T-helper 1 cell (primary cell): ENCODE measurements at places on chromosomes 2 and 18.

GRCh38 chr18:63320123-63320974 is 780 bp upstream of the BCL2 start:
- peak; percentile 90 for DNase-seq

DNA sequence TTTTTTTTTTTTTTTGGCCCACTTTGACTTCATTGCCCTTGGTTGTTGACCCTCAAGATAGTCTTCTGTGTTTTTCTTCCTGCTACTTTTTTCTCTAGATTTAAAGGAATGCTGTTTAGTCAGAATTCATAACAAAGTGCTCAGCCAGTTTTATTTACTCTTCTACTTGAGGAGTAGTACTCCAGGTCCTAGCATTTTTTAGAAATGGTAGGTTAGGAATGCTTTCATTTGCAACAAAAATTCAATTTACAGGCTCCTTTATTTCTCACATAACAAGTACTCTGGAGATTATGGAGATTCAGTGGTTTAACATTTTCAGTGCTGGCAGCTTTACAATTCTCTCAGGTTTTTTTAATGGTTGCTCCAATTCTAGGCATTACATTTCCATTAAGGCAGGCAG is 58.2 kb downstream of the KIAA1328 start:
- DNase-seq, result no peak

DNA sequence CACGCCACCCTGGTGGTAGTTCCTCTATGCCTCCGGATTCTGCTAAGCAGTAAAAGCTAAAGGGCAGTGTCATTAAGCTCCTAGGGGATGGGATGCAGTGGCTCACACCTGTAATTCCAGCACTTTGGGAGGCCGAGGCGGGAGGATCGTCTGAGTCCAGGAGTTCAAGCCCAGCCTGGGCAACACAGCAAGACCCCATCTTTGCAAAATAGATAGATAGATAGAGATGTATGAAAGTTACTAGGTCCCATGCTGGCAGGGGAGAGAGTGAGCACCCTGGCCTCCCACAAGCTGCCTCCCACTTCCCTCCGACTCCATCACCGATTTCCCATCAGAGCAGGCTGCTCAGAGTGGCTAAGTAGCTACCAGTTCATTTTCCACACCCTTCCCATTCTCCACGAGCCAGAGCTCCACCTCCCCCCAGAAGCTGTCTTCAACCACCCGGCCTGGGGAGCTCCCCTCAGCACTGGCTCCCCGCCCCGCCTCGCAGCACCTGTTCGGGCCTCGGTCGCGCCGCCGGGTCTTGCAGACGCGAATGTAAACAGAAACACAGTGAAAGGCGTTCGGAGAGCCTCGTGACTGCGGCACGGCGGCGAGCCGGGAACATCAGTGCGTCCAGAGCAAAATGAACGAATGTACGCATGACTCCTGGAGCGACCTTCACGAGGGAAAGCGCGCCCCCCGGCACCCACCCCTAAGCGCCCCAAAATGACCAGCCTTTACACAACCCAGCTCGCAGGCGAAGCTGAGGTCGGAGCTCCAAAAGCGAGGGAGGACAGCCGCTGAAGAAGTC is 598 bp upstream of the CEP68 start:
- peak; percentile 43 for DNase-seq

GRCh38 chr18:7821784-7822183 is 254.7 kb downstream of the PTPRM start:
- DNase-seq, result no peak

GRCh38 chr2:30663321-30663720 is 143.9 kb downstream of the CAPN13 start:
- DNase-seq, result no peak

- no peak for DNase-seq
These were observed 176.4 kb upstream of the RAB6C start for GRCh38 chr2:129803032-129803431.

DNA sequence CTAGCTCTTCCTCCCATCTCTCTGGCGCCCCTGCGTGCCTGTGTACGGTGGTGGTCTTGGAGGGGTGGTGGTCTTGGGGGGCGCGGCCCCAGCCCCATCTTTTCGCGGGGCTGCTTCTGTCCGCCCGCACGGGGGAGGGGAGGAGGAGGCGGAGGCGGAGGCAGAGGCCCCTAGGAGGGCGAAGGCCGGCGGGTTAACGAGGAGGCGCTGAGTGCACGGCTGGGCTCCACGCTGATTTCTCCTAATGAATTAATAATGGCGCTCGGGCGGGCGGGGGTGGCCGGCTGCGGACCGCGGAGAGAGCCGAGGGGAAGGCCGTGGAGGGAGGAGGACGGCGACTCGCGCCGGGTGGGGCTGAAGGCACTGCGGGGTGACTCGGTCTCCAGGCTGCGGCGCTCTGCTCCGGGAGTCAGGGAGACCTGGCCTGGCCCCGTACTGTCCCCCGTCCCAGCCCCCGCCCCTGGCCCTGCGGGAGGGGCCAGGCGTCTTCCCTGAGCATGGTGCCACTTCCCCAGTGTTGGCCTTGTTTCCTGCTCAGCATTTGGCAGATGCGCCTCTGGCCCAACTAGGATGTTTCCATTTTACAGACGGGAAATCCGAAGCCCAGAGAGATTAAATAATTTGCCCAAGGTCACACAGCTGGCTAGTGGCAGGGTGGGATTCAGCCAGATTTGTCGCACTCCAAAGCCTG is 6.0 kb downstream of the GAREM2 start:
- DNase-seq, result no peak

GRCh38 chr2:84482603-84483002 is 23.5 kb upstream of the SUCLG1 start:
- no peak for DNase-seq

DNA sequence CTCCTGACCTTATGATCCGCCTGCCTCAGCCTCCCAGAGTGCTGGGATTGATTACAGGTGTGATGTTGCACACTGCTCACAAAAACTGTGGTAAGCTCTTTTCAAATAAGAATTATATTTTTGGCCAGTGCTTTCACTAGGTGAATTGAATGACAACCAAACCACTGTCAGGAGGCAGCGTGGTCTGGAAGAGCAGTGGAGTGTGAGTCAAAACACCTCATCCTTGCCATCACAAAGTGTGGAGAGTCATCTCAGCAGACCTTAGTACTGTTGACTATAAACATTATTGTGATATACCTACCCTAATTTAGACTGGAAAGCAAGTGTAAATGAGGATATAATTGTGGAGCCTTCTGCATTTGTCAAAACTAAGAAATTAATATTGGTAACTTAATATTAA is 61.3 kb downstream of the UBE2E3 start:
- peak; percentile 10 for DNase-seq

DNA sequence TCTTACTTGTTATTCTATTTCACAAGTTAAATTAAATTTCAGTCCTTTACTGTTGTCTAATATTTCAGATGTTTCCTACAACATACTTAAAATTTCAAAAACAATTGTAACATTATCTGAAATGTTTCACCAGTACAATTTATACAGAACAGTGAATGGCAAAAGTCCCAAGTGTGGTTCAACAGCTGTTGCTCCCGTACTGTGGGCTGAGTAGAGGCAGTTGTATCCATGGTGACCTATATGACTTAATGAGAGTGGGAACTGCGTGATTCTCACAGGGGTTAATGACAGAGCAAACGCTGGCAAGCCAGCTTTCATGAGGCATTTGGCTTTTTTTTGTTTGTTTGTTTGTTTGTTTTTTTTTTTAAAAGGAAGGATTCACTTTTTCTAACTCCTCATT is 5.3 kb upstream of the PLCL1 start:
- DNase-seq, result no peak

GRCh38 chr2:109247812-109248211 is 118.8 kb downstream of the SH3RF3 start:
- no peak for DNase-seq

DNA sequence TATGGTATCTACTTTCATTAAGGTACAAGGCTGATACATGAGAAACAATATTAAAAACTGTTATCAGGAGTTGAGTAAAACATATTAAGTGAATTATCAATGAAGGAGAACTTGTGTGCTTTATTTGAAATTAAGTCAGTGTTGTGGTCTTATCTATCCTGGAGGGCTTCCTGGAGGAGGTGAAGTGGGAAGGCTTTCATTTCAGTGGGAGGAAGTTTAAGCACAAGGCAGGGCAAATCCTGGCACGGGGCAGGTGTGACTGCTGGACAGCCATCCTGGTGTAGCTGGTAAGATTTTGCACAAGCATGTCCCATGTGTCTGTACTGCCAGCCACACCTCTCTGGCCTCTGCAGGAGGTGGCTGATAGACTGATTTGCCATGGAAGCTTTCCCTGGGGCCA is 159.7 kb upstream of the SKOR2 start:
- no peak for DNase-seq

- DNase-seq, result no peak
These were observed at the start of gene ANTXR1 for GRCh38 chr2:69013142-69013839. Gene ANTXR1, plus strand, starts transcription at chr2:69013179. Its CDS starts 321 bp downstream, at chr2:69013500.

DNA sequence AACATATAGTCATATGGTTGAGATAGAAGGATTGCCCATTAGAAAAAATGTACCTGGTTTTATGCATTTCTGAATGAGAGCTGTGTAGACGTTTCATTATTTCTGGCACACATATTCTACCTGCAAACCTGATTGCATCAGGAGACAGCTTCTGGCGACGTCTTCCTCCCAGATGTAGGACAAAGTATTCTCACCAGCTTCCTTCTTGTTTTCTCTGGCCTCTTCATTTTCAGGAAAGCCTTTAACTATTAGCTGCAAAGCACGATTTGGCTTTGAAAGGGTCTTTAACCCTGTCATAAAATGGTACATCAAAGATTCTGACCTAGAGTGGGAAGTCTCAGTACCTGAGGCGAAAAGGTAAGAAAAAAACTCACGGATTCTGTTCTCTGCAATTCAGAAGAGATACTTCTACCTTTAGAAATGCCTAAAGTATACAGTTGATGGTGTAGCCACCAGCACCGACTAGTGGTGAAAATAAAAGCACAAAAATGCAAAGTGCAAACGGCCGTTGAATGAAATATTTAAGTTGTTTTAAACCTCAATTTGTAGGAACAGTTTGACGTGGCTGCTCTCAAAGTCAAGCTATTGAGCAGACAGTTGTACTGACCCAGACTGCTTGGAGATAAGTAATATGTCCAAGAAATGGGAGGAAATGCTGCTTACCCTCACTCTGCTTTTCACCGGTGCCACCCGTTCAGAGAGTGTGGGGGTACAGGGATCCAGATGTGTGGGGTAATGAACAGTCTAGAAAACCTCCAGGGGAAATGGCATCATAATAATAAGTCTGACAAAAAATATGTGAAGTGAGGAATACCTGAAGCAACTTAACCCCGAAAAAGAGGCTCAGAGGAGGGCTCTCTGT is 20.2 kb downstream of the IL18RAP start:
- peak; percentile 72 for DNase-seq

GRCh38 chr2:126907671-126908070 is 9.0 kb downstream of the TEX51 start:
- DNase-seq, result no peak

DNA sequence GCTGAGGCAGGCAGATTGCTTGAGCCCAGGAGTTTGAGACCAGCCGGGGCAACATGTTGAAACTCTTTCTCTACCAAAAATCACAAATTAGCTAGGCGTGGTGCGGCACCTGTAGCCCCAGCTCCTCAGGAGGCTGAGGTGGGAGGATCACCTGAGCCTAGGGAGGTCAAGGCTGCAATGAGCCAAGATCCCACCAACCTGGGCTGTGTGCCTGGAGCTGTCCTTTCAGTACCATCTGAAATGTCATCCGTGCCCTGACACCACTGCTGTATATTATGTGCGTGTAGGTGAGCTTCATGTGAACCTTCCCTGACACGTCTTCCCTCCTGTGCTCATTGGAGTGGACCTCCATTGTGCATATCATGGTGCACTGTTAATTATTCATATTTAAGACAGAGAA is 84.8 kb upstream of the HNRNPA3 start:
- no peak for DNase-seq

- no peak for DNase-seq
These were observed 63.3 kb downstream of the SFXN5 start for GRCh38 chr2:73007991-73008765.

DNA sequence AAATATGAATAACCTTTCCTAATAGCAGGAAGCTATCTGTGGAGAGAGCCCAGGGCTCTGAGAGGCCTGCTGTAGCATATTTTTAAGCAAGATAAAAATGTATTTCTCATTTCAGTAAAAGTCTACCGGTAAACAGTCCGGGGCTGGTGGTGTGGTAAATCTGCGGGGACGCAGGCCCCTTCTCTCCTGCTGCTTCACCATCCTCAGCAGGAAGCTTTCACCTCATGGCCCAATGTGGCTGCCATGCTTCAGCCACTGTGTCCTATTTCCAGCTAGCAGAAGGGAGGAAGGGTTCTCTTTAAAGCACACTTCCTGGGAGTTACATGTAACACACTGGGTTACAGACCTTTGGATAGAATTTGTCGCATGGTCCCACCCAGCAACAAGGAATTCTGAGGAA is 79.5 kb upstream of the ODC1 start:
- DNase-seq, result no peak
